CD4-positive, CD25-positive, alpha-beta regulatory T cell (primary cell): ENCODE measurements at places on chromosomes 12 and 14. TPM values are rescaled to one million over a fixed set of nuclear protein-coding genes. Genes with fewer than 3 reads are reported as not detected.
A peak's percentile ranks its signal among the peaks of the same experiment; 100 is the strongest.

Gene GPR84
- total RNA-seq = not detected

DNA sequence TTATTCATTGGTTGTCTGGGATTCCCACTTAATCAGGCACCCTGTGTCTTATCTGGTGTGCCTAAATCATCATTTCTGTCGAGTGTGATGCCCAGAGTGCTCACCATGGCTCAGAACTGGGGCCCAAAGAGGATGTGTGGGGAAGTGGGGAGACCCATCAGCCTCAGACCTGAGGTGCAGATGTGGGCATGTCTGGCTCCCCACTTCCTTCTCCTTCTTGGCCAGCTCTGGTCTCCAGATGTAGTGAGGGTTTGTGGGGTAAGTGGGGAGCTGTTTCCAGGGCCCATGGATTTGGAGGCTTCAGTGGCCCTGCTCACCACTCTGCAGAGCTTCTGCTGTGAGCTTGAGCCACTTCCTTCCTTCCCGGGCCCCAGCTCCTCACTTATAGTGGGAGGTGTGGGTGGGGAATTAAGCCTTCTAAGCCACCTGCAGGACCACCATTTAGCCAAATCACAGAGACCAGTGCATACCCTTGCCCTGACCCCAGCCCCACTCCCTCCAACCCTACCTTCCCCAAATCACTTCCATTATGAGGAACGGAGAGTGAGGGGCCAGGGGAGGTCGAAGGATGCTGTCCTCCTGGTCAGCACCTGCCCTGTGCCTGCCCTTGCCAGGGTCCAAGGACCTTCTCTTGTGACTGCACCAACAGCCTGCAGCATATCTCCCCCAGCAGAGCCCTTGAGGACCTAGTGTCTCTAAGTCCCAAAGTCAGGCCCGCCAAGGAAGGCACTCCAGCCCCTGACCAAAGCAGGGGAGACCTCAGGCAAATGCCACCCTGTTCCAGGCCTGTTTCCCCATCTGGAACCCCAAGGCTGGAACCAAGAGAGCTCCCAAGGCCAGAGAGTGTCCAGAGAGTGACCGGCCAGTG lies 278.2 kb upstream of the RTL1 start:
- H3K4me1 ChIP-seq = no peaks in the 10 kb centered on the region
- H3K27ac ChIP-seq = no peak overlapping the region
- DNase-seq = no peak
- H3K36me3 ChIP-seq = no peaks in the 10 kb centered on the region

DNA sequence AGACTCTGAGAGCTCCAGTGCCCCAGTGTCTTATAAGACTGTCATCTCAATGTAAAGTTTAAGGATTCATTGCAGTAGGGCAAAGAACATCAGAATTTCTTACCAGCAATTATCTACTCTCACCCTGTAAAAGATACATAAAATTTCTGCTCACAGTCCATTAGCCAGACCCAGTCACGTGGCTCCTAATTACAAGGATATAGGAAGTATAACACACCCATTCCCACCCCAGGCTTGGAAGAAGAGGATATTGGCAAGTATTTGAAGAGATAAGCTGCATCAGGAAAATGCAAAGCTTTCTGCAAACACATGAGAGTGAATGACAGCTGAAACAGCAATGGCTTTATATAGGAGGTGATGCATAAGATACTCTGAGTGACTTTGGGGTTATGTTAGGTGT lies 14.3 kb downstream of the SYT1 start:
- no peak overlapping the region for H3K4me3 ChIP-seq
- H3K36me3 ChIP-seq = no peaks in the 10 kb centered on the region

Gene LRP1
- 3.9 TPM for total RNA-seq

Gene IGF1
- not detected for total RNA-seq

GRCh38 chr12:70408004-70408790 lies 42.1 kb downstream of the KCNMB4 start:
- no peaks in the 10 kb centered on the region for H3K27me3 ChIP-seq
- no peaks in the 10 kb centered on the region for H3K36me3 ChIP-seq
- H3K27ac ChIP-seq = no peak overlapping the region
- no peak for DNase-seq
- no peak overlapping the region for H3K4me3 ChIP-seq

DNA sequence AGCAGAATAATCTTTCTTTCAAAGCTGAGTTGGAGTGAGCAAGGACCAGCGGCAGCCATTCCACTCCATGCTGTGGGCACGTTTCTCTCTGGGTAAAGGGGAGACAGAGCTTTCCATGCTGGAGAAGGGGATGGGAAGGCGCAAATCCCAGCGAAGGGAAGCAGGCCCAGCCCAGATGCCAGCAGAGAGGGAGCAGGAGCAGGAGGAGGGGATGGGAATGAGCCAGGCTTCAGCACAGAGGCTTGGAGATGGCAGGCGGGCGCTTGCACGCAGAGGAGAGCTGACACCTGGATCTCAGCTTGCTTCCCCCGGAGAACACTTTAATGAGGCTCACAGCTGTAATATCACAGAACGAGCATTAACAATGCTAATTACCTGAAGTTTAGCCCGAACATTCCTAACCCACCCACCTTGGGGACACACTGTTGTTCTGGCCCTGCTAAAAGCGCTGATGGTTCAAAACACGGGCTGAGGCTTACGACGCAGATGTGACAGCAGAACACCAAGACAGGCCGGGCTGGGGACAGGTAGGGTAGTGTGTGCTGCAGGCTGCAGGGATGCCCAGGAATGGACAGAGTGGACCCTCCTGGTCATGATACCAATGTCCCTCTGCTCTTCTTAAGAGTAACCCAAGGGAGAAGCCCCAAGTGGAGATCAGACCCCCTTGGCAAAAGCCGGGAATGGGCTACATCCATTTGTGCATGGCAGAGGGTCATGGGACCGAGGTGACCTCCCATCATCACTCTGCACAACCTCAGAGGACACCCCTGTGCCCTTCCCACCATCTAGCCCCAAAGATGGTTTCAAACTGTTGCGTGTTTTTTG lies 288.6 kb downstream of the DPF3 start:
- no peak overlapping the region for H3K27ac ChIP-seq
- DNase-seq = no peak
- H3K27me3 ChIP-seq = peaks cover 3% of the 10 kb centered on the region
- no peak overlapping the region for H3K4me3 ChIP-seq
- H3K36me3 ChIP-seq = no peaks in the 10 kb centered on the region
- H3K4me1 ChIP-seq = no peaks in the 10 kb centered on the region

GRCh38 chr14:79325071-79325470 lies 886.2 kb downstream of the DIO2 start:
- H3K27ac ChIP-seq = no peak overlapping the region
- H3K36me3 ChIP-seq = no peaks in the 10 kb centered on the region
- no peaks in the 10 kb centered on the region for H3K4me1 ChIP-seq
- H3K4me3 ChIP-seq = no peak overlapping the region
- no peaks in the 10 kb centered on the region for H3K27me3 ChIP-seq
- DNase-seq = no peak

GRCh38 chr12:24222968-24223367 lies 273.5 kb upstream of the SOX5 start:
- no peak for DNase-seq
- H3K27ac ChIP-seq = no peak overlapping the region
- no peak overlapping the region for H3K4me3 ChIP-seq
- no peaks in the 10 kb centered on the region for H3K4me1 ChIP-seq
- H3K27me3 ChIP-seq = no peaks in the 10 kb centered on the region

GRCh38 chr12:62210422-62210821 lies 49.8 kb upstream of the USP15 start:
- peak overlapping the region; percentile 58 for H3K4me3 ChIP-seq
- H3K27ac ChIP-seq = no peak overlapping the region
- H3K27me3 ChIP-seq = no peaks in the 10 kb centered on the region
- peak; percentile 78 for DNase-seq

Gene KCNMB4
- 1.8 TPM for total RNA-seq

DNA sequence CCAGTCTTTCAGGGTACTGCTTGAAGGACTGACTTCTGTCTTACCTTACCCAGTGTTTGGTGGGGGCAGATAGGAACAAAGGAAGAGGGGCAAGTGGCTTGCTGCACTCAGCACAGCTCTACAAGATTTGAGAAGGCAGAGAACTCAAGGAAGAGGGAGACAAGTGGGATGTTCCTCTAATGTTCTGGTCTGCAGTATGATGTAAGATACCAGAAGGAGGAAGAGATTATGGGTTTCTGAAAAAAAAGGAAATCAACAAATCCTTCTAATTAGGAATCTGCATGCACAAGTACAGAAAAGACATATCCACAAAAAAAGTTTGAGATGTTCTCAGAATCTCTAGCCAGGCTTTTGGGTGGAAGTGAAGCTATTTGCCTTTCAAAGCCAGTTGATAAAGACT lies 37.1 kb downstream of the USP15 start:
- H3K4me3 ChIP-seq = no peak overlapping the region
- no peaks in the 10 kb centered on the region for H3K27me3 ChIP-seq
- H3K4me1 ChIP-seq = peaks cover 28% of the 10 kb centered on the region

DNA sequence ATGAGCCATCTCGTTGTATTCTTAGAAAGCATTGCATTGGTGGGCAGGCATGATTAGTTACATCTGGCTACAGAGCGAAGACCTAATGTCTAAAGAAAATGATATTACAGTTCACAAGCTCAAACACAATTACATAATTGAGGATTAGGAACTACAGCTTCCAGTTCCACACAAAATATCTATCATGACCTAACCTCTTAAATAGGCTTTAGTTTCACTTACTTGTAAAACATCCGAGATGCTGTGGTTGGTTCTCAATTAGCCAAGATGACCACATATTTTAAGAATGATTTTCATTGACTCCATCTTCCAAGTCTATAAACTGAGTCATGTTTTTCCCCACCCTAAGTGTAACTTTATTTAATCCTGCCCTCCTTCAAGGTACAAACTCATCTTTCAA lies 69.5 kb downstream of the LRIG3 start:
- no peaks in the 10 kb centered on the region for H3K36me3 ChIP-seq
- no peak overlapping the region for H3K27ac ChIP-seq
- H3K4me3 ChIP-seq = no peak overlapping the region
- DNase-seq = no peak
- no peaks in the 10 kb centered on the region for H3K27me3 ChIP-seq

DNA sequence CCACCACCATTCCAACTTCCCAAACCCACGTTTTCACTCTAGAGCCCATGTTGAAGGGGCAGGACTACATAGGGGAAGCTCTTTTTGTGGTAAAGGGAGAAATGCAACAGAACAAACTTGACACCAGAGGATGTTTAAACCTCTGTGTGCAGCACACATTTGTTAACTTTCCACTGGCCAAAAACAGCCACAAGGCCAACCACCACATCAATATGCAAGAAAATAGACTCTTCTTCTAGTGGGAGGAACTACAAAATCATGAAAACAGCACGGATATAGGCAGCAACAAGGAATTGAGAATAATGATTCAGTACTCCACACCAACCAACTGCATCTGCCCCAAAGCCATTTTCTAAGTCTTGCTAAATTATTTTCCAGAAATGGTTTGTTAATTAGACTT lies 66.3 kb upstream of the CEP83 start:
- no peak for DNase-seq
- H3K4me1 ChIP-seq = no peaks in the 10 kb centered on the region
- H3K27me3 ChIP-seq = peaks cover 3% of the 10 kb centered on the region
- H3K4me3 ChIP-seq = no peak overlapping the region

Gene MUCL1
- not detected for total RNA-seq

GRCh38 chr14:80152166-80152565 lies 59.1 kb downstream of the DIO2 start:
- no peaks in the 10 kb centered on the region for H3K36me3 ChIP-seq
- H3K27ac ChIP-seq = no peak overlapping the region
- H3K27me3 ChIP-seq = no peaks in the 10 kb centered on the region
- no peak for DNase-seq
- H3K4me3 ChIP-seq = no peak overlapping the region

Gene ADAM20
- total RNA-seq = 0.72 TPM

GRCh38 chr14:44960146-44960545 lies 1.6 kb downstream of the KLHL28 start:
- H3K36me3 ChIP-seq = no peaks in the 10 kb centered on the region
- no peaks in the 10 kb centered on the region for H3K27me3 ChIP-seq
- peaks cover 66% of the 10 kb centered on the region for H3K4me1 ChIP-seq
- DNase-seq = no peak
- H3K4me3 ChIP-seq = peak overlapping the region; percentile 99
- H3K27ac ChIP-seq = no peak overlapping the region

DNA sequence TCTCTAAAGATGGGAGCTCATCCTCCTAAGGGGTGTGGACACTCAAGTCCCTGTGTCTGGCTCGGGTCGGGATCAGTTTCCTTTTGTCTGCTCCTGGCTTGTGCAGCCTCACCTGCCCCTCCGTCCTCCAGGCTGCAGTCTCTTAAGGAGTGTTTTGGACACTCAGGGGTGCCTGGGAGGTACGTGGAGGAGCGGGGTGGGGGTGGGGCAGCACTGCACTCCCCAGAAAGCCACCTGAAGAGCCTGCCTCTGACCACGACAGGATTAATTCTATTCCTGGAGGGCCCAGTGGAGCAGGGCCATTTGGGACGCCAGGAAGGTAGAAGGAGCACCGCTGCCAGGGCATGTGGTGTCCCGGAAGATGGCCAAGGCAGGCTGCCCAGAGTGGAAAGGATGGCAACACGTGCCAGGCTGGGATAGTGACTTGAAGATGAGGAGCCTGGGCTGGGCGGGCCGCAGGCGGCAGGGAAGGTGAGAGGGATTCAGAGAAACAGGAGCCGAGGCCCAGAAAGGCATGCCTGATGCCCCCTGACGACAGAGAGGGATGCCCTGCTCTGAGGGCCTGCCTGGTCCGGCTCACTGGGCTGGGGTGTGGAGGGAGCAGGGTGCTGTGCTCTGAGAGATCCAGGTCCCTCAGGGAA lies 14.8 kb upstream of the LRTM2 start:
- DNase-seq = no peak
- no peak overlapping the region for H3K4me3 ChIP-seq
- peaks cover 6% of the 10 kb centered on the region for H3K4me1 ChIP-seq
- H3K27me3 ChIP-seq = no peaks in the 10 kb centered on the region
- no peak overlapping the region for H3K27ac ChIP-seq

Gene PTPRR
- not detected for total RNA-seq

- H3K4me1 ChIP-seq = no peaks in the 10 kb centered on the region
- H3K27me3 ChIP-seq = peaks cover 2% of the 10 kb centered on the region
- H3K36me3 ChIP-seq = no peaks in the 10 kb centered on the region
- H3K4me3 ChIP-seq = no peak overlapping the region
- no peak overlapping the region for H3K27ac ChIP-seq
Observed at GRCh38 chr14:70149596-70150165, 39.1 kb downstream of the SLC8A3 start.

Gene HAL
- total RNA-seq = 0.57 TPM

- no peak overlapping the region for H3K27ac ChIP-seq
- H3K36me3 ChIP-seq = no peaks in the 10 kb centered on the region
Observed at GRCh38 chr12:80064269-80064668, 35.1 kb upstream of the OTOGL start.

DNA sequence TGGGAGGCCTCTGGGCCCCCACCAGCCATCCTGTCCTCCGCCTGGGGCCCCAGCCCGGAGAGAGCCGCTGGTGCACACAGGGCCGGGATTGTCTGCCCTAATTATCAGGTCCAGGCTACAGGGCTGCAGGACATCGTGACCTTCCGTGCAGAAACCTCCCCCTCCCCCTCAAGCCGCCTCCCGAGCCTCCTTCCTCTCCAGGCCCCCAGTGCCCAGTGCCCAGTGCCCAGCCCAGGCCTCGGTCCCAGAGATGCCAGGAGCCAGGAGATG lies 729 bp upstream of the GAPDH start:
- H3K27me3 ChIP-seq = no peaks in the 10 kb centered on the region
- H3K4me3 ChIP-seq = peak overlapping the region; percentile 37
- no peak for DNase-seq
- H3K27ac ChIP-seq = peak overlapping the region; percentile 94
- peaks cover 60% of the 10 kb centered on the region for H3K4me1 ChIP-seq

- no peak for DNase-seq
- H3K27ac ChIP-seq = no peak overlapping the region
- no peak overlapping the region for H3K4me3 ChIP-seq
- no peaks in the 10 kb centered on the region for H3K4me1 ChIP-seq
Observed at GRCh38 chr14:90905531-90905930, 89.3 kb upstream of the TTC7B start.

GRCh38 chr14:102264775-102265174 lies 40.2 kb downstream of the MOK start:
- H3K4me1 ChIP-seq = no peaks in the 10 kb centered on the region
- H3K4me3 ChIP-seq = no peak overlapping the region
- no peaks in the 10 kb centered on the region for H3K27me3 ChIP-seq
